Activated CD8-positive, alpha-beta memory T cell treated with anti-CD3 and anti-CD28 coated beads for 1 hour (primary cell): ENCODE measurements at places on chromosomes 3 and 15.

DNA sequence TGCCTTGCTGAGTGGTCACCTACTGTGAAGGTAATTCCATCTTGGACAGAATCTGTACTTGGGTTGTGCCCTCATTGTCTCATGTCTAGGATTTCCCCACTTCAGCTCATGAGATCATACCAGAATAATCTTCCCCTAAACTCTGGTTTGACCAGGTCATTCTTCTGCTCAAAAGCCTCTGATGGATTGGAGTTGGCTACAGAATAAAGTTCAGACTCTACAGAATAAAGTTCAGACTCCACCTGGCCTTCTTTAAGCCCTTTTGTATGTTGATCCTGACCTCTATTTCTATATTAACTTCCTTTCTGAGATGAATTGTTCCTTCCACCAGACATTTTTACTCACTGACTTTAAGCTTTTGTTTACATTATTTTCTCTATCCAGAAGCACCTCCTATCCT is 6.4 kb upstream of the GLCE start:
- no peak for DNase-seq

GRCh38 chr15:92921215-92922131 is 21.3 kb downstream of the CHD2 start:
- no peak for DNase-seq

DNA sequence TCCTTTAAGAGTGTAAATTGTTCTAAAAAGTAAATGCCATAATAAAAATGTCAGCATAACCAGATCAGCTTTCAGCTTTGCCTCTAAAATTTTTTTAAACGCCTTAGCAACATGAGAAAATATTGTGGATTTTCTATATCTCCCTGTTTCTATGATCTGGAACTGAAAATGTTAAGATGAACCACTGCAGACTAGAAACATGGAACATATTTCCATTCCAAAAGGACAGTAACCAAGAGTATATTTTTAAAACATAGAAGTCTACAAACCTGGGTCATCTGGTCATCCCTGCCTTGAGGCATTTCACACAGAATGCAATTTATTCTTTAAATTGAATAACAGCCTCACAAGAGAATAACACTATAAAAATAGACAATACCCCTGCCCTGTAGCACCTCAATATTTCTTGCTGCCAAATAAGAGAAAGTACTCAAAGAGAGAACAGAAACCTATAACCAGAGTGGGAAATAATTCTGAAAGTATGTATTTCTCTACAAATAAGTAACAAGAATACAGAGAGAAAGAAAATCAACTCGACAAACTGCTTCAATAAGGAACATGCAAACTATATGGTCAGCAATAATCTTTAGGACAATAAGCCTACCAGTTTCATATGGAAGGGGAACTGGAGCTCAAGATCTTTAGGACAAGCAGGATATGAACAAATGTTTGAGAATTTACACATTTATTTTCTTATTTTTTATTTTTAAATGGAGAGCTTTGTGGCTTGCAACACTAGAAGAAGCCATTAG is 949.0 kb downstream of the EPHA3 start:
- no peak for DNase-seq

- no peak for DNase-seq
These were observed 470.5 kb upstream of the ONECUT1 start for GRCh38 chr15:53260647-53261046.

DNA sequence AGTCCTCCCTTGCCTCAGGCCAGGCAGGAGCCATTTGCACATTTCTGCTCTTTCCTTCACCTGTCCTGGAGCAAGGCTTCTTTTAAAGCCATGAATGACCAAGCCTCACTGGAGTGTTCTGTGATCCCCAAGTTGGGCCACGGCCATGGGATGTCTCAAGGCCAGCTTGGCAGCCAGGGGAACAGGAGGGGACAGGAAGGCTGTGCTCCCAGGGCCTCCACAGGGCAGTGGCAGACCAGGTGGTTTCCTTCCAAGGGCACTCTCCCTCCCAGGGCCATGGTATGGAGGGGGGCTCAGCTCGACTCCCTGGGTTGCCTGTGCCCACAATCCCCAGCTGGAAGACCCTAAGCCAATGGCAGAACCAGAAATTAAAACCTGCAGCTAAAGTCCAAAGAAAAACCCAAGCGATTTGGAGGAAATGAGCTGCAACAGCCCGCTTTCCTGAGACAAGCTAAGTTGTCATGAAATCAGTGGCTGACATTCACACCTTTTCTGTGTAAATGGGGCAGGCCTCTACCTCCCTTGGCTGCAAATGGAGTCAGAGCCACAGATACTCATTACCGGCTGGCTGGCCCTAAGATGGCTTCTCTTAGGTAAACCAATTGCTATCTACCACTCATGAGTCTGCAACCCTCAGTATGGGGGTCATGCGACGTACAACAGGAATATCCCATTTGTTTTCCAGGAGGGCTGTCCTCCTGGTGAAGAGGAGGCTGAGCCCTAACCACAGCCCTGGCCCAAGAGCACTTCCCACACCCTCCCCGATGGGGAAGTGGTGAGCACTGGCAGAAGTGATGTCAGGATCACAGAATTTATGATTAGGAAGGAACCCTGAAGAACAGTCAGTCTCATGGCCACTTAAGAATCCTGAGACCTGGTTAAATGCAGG is 83.3 kb downstream of the SNRK start:
- no peak for DNase-seq

DNA sequence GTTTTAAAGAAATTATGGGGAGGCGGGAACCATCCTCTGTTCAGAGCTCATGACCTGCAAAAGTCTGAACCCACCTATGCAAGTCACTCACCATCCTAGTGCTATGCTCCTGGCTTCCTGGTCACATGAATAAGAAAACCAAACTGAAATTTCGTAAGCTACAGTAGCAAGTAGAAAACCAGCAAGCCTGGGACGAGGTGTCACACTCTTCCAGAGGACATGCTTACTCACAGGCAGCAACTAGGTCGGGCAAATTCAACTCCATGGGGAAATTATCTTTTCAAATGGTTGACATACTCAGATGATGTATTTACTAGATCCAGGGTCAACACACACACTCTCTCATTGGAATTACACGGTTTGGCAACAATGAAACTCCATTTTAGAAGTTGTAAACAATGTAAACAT is 31.3 kb downstream of the LDHAL6B start:
- no peak for DNase-seq

DNA sequence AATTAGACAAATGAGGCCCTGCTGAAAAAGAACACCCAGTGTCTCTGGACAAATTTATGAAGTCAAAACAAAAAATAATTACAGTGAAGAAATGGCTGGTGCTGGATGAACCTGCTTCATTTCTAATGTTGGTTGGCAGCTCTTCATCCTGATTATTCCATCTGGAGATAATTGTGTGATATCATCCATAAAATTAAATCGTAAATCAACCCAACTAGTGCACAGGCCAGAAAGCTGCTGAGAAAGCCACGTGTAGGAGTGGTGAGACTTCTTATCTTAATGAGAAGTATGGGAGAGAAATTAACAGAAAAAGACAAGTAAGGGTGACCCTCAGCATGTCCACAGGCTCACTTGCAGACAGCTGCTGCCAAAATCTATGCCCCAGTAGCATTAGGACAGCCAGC is 465.2 kb upstream of the TGFBR2 start:
- no peak for DNase-seq

DNA sequence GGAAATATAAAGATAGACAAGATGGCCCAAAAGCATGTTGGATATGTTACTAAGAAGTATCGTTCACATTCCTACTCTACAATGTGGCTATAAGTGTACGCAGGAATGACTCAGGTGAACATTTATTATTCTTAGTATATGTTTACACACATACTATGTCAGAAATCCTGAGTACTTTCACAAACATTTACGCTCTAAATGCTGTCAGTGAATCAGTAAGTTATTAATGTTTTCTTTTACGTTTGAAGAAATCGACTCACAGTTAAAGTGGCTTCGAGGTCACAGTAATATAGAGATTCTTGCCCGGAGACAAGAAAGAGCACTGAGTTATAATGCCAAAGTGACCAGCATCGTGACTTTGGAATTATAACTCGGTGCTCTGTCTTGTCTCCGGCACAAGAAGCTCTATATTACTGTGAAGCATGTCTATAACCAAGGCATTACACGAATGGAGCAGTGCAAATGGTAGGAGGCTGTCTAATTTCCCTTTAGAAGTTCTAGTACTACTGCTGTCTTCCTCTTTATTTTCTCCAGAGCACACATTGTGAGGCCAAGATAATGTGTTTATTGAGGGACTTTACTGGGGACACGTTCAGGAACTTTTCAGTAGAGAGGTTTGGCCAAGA is 61.8 kb upstream of the P3H2 start:
- no peak for DNase-seq

GRCh38 chr15:41550066-41550775 is 6.2 kb upstream of the RPAP1 start:
- no peak for DNase-seq

DNA sequence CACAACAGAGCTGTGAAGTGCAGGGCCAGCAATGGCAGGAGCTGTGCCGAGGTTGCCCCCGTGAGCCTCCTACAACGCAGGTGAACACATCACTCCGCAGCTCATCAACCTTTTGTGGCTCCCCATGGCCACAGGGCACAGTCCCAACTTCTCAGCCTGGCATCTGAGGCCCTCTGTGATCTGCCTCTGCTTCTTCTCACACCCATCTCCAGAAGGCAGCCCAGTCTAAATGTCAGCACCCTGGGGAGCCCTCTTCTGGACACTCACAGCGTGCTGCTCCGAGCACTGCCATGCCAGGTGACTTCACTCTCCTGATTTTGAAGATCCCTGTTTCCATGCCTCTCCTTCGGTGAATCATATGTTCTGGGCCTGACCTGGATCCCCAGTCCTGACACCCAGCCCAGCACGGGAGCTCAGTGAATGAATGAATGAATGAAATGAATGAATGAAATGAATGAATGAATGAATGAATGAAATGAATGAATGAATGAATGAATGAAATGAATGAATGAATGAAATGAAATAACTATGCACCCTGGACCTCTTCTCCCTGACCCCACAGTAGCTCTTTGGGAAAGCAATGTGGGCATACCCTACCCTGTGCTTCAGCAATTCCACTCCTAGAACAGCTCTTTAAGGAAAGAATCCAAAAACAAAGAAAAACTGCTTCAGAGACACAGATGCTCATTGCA is 17.9 kb upstream of the SKIC8 start:
- no peak for DNase-seq
